ENCODE measurements at places on chromosomes 1 and 21. TPM values are rescaled to one million over a fixed set of nuclear protein-coding genes. Genes with fewer than 3 reads are reported as not detected.

GRCh38 chr1:232728507-232729263 is 76.5 kb upstream of the MAP10 start:
- no peak overlapping the region for H3K27ac ChIP-seq
- peaks cover 17% of the 10 kb centered on the region for H3K27me3 ChIP-seq
- DNase-seq: no peak
- H3K36me3 ChIP-seq: no peaks in the 10 kb centered on the region

- no peak for DNase-seq
- peaks cover 12% of the 10 kb centered on the region for H3K36me3 ChIP-seq
- peaks cover 10% of the 10 kb centered on the region for H3K27me3 ChIP-seq
Observed at GRCh38 chr1:86396498-86396890, 371 bp upstream of the ODF2L start.

The DIO1 gene
- total RNA-seq: not detected

The MEX3A gene
- 1.6 TPM for total RNA-seq

Measured in activated T-helper 2 cell treated with anti-CD3 and anti-CD28 coated beads, Interferon-gamma antibody, Interleukin-2, Interleukin-4, amounts not matched to agents 10 μg/mL and 5 μg/mL and 100 μg/mL, durations not matched to agents 14 hours and 24 hours and 36 hours (primary cell).